ENCODE measurements at places on chromosomes 2 and 18. TPM values are rescaled to one million over a fixed set of nuclear protein-coding genes. Genes with fewer than 3 reads are reported as not detected.

DNA sequence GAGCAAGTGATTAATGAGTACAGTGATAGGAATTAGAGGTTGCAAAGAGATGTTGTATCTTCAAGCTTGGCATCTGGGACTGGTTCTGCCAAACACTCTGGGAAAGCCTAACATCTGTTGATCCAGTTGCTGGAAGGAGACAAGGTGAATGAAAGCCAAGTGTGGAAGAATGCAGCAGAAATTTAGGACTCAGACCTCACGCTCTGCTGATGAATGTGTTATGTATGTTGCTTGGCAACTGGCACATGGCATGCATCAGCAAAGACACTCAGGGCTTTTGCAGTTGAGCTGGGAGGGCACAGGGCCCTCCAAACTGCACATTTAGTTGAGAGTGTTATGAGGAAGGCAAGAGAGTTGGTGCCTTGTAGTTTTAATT lies 105.5 kb downstream of the COLEC12 start:
- no peaks in the 10 kb centered on the region for H3K36me3 ChIP-seq
- no peak overlapping the region for H3K27ac ChIP-seq
- no peak overlapping the region for H3K4me3 ChIP-seq
- no peak for DNase-seq
- H3K4me1 ChIP-seq: no peaks in the 10 kb centered on the region

DNA sequence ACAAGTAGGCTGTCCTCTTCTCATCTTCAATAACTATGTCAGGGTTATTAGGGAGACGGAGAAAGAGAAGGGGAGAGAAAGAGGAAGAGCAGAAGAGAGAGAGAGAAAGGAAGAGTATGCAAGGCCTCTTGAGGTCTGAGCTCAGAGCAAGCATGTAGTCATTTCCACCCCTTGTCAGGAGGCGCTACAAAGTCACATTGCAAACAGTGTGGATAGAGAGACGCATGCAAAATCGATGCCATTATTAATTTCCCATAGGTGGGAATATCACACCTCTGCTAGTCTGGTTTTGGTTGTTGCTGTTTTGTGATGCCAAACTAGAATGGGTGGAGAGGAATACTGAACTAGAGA lies 24.2 kb upstream of the SERPINE2 start:
- H3K27ac ChIP-seq: no peak overlapping the region
- no peaks in the 10 kb centered on the region for H3K27me3 ChIP-seq
- no peak for DNase-seq
- no peaks in the 10 kb centered on the region for H3K4me1 ChIP-seq
- H3K36me3 ChIP-seq: no peaks in the 10 kb centered on the region

GRCh38 chr2:180872255-180872654 lies 108.2 kb upstream of the UBE2E3 start:
- no peaks in the 10 kb centered on the region for H3K36me3 ChIP-seq
- H3K27ac ChIP-seq: no peak overlapping the region
- no peaks in the 10 kb centered on the region for H3K4me1 ChIP-seq
- DNase-seq: no peak

DNA sequence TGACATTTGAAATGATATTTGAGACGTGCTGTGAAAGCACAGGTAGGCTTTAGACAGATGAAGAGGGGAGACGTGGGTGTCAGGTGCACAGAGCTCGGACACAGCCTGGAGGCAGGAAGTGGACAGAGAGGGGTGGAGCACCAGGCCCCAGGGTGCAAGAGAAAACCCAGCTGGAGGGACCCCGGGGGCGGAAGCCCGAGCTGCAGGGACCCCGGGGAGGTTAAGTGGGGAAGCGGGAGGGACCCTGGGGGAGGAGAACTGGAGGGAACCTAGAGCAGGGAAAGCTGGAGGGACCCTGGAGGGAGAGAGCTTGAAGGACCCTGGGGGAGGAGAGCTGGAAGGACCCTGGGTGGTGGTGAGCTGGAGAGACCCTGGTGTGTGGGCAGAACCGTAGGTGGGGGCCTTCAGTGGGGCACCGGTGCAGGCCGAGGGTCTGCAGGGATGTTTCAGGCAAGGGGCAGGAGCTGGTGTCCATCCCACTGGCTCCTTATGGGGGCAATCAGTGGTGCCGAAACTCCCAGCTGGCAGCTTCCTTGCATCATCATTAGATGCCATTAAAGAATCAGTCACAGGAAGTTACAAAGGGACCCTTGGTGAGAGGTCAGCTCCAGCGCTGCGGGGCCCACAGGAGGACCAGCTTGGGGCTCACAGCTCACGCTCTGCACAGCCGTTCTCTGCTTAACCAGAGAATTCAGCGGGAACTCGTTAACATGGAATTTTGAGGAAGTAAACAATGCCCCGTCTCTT lies 246.6 kb downstream of the EIPR1 start:
- H3K36me3 ChIP-seq: no peaks in the 10 kb centered on the region
- no peak overlapping the region for H3K27ac ChIP-seq
- H3K4me3 ChIP-seq: no peak overlapping the region
- DNase-seq: no peak

DNA sequence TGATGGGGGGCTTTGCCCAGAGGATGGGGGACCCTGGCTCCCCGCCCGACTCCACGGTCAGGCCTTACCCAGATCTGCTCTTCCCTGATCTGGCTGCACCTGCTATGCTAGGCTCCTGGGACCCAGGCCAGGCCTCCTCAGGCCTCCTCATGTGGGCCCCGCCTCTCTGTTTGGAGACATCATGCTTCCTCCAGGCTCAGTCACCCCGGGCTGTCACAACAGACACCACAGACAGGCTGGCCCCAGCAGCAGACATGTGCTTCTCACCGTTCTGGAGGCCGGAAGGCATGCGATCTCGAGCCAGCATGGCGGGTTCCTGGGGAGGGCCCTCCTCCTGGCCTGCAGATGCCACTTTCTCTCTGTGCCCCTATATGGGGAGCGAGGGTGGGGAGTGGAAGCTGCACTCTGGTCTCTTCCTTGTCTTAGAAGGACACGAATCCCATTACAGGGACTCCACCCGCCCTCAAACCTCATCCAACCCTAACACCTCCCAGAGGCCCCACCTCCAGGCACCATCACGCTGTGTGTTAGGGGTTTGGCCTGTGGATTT lies 10.8 kb upstream of the NEU4 start:
- H3K27ac ChIP-seq: no peak overlapping the region
- H3K36me3 ChIP-seq: no peaks in the 10 kb centered on the region
- peaks cover 3% of the 10 kb centered on the region for H3K4me1 ChIP-seq
- no peak overlapping the region for H3K4me3 ChIP-seq
- DNase-seq: no peak
- peaks cover 4% of the 10 kb centered on the region for H3K27me3 ChIP-seq

GRCh38 chr2:119712571-119712970 lies 33.6 kb downstream of the TMEM177 start:
- no peak overlapping the region for H3K27ac ChIP-seq
- DNase-seq: no peak
- no peaks in the 10 kb centered on the region for H3K36me3 ChIP-seq
- no peak overlapping the region for H3K4me3 ChIP-seq

Gene ZNF396
- 3.8 TPM for polyA plus RNA-seq

Gene MAIP1
- 6.6 TPM for polyA plus RNA-seq

Gene SP140
- 1.9 TPM for polyA plus RNA-seq

Gene GREB1
- 7.5 TPM for polyA plus RNA-seq

Data from adrenal gland (tissue), 19 donors.